ENCODE measurements at places on chromosomes 12 and 14.

- DNase-seq = no peak
Measured at GRCh38 chr14:63435838-63436237, 107.3 kb downstream of the PPP2R5E start.

DNA sequence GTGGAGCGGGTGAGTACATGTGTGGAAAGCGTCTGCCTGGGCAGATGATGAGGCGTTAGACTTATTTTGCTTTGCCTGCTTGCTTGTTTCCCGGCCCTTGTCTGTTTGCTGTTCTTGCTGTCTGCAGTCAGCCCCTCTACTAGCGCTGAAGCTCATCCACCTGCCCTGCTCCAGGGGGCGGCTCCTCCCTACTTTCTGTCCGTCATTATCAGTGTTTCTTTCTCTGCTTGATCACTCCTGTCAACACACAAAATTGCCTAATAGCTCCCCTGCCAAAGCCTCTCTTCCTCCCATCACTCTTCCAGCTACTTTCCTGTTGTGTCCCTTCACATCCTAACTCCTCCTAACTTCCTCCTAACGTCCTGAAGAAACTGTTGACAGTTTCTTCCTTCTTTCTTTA lies 34.9 kb upstream of the GALNT8 start:
- no peak for DNase-seq

DNA sequence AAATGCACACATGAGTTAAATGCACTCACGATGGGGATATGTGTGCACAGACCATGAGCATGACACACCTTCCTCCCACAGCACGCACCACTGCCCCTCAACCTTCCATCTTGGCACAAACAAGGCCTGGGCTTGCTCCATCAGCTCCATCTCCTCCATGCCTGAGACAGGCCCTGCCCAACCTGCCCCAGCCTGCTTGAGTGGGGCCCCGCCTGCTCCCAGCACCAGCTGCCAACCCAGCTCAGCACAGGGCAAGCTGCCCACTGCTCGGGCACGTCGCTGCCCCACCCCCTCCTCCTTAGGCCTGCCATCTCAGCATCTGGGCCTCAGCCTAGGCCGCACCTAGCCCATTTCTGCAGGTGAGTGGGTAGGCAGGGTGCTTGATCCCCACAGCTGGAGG lies 27.6 kb upstream of the KRT78 start:
- DNase-seq = no peak

- DNase-seq = no peak
Measured at GRCh38 chr14:95857275-95857674, 19.4 kb upstream of the TUNAR start.

DNA sequence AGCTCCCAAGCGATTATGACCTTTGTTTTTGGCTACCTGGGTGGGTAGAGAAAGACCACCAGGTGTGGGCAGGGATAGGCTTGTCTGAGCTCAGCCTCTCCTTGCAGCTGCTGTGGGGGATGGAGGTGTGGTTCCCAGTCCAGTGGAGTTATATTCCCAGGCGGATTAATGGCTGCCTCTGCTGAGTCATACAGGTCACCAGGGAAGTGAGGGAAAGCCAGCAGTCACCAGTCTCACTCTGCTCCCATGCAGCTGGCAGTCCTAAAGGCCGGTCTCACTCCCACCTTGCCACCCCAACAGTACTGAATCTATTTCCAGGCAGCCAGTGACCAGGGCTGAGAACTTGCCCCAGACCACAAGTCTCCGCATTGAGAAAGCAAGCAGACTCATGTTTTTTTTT lies 399.2 kb downstream of the VRK1 start:
- no peak for DNase-seq

GRCh38 chr12:20596061-20596460 lies 99.1 kb upstream of the SLCO1C1 start:
- DNase-seq = no peak

DNA sequence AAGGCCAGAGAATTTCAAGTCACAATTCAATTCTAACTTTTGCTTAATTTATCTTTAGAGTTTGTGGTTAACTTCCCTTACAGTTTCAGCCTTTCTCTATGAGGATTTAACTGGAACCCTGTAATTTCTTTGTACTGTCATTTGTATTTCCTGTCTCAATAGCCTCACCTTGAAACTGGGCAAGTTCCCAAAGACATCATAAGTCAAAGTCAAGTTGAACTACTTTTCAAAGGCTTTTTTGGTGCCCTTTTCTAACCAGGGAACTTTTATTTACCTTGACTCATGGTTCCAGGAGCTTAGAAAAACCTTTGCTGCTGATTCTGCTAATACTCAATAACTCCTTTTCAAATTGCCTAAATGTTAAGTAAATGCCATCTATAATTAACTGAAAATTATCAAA lies 200.8 kb upstream of the KRR1 start:
- DNase-seq = no peak

All from stimulated activated CD8-positive, alpha-beta memory T cell treated with anti-CD3 and anti-CD28 coated beads, Interleukin-15, amount 100 ng/mL, for 1 hour (primary cell).